ENCODE measurements at places on chromosomes 16 and 17. TPM values are rescaled to one million over a fixed set of nuclear protein-coding genes. Genes with fewer than 3 reads are reported as not detected.

The HIC1 gene
- 32.6 TPM for polyA plus RNA-seq

The OTOP3 gene
- not detected for polyA plus RNA-seq

The BTBD17 gene
- polyA plus RNA-seq, result not detected

The TADA2A gene
- 28.5 TPM for polyA plus RNA-seq

The C1QL1 gene
- polyA plus RNA-seq, result 3.6 TPM

The TP53TG3C gene
- polyA plus RNA-seq, result not detected

The TMED6 gene
- polyA plus RNA-seq, result 4.3 TPM

The TP53TG3 gene
- polyA plus RNA-seq, result not detected

The KRTAP3-1 gene
- polyA plus RNA-seq, result not detected

The KRT15 gene
- polyA plus RNA-seq, result 0.63 TPM

The COG7 gene
- 21.7 TPM for polyA plus RNA-seq

The MEOX1 gene
- 12.8 TPM for polyA plus RNA-seq

The CCDC154 gene
- polyA plus RNA-seq, result 2.4 TPM

The TM4SF5 gene
- polyA plus RNA-seq, result 1.5 TPM

The WFDC1 gene
- polyA plus RNA-seq, result 3.4 TPM

The ASPSCR1 gene
- polyA plus RNA-seq, result 39.4 TPM

The TNRC6C gene
- 18.3 TPM for polyA plus RNA-seq

The SEPTIN1 gene
- 1.5 TPM for polyA plus RNA-seq

The G6PC1 gene
- polyA plus RNA-seq, result 5.2 TPM

The CACNG3 gene
- polyA plus RNA-seq, result not detected

The MED1 gene
- polyA plus RNA-seq, result 51.9 TPM

The CCL1 gene
- polyA plus RNA-seq, result not detected

The CES1 gene
- 0.51 TPM for polyA plus RNA-seq

The SCNN1B gene
- polyA plus RNA-seq, result 12.8 TPM

The GFAP gene
- 0.95 TPM for polyA plus RNA-seq

The CASKIN2 gene
- polyA plus RNA-seq, result 28.5 TPM

The EPX gene
- polyA plus RNA-seq, result 0.46 TPM

Data from left renal cortex interstitium (tissue), 4 donors.